Activated CD4-positive, alpha-beta T cell treated with anti-CD3 and anti-CD28 coated beads for 36 hours (primary cell): ENCODE measurements at places on chromosomes 5 and 9. TPM values are rescaled to one million over a fixed set of nuclear protein-coding genes. Genes with fewer than 3 reads are reported as not detected.

The FBLL1 gene
- not detected for total RNA-seq

The TMEM171 gene
- total RNA-seq, result not detected

The CARD9 gene
- 0.98 TPM for total RNA-seq

DNA sequence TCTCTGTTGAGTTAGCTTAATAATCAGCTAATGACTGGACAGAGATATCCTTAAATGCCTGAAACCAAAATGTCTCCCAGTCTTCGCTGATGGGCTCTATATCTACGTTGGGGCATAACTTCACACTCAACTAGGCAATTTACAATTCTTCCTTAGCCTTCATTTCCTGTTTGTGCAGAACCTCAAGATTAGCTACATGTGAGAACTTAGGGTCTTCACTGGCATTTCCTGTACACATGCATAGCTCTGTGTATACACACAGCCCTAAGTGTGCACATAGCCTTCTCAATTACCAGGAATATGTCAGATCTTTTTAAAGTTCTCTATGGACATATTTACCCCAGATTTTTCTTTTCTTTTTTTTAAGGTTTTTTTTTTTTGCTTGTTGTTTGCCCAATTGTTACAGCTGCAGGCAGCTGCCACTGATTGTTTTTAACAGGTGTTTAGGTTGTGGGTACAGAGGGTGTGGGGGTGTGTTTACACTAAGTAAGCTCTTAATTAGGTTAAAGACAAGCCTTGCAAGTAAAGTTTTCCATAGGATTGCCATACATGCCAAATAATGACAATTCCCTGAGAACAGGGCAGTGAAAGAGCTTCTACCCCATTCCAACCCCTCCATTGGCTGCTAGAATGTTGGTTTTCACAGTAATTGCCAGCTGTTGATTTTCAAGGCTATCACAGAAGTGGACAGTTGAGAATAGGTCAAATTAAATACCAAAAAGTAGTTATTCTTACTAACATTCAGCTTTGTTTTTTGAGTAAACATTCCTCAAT lies 441.0 kb downstream of the TLE4 start:
- DNase-seq, result no peak

- peak; percentile 45 for DNase-seq
Observed at GRCh38 chr5:126450346-126450745, 27.1 kb downstream of the GRAMD2B start.

- DNase-seq, result no peak
Observed at GRCh38 chr5:77518304-77518703, 26.2 kb upstream of the WDR41 start.

GRCh38 chr5:101679816-101680215 lies 616.3 kb downstream of the SLCO4C1 start:
- no peak for DNase-seq

GRCh38 chr9:99411068-99411467 lies 189.0 kb downstream of the SEC61B start:
- DNase-seq, result no peak

DNA sequence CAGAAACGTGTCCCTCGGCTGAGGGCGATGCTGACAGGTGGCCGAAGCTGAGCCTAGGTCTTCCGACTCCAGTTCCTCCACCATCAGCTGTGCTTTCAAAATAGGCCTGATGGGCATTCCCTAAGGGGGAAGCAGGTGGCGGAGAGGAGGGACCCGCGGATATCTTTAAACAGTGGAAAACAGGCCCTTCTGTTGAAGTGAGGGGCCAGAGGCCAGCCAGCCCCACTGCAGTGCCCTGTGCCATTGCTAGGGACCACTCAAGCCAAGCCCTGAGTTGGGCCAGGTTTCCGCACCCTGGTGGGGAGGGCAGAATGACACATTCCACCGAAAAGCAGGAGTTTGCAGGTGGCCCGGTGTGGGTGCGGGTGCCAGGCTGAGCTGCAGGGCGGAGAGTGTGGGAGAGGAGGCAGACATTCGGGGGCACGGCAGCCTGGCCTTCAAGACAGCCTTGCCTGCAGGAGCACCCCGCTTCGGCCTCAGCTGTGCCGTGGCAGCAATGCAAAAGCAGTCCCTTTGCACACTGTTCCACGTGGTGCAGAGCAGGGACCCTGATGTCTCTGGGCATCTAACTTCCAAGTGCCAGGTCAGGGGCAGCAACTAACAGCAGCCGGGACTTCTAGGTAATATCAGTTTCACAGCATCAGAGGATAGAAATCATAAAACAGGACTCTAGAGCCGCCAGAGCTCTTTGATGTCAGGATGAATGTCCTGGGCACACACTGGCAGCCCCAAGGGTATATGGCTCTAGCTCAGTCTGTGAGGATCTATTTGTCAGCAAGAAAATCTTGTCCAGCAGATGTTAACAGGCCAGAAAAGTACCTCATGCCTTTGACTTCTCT lies 17.2 kb downstream of the HNRNPH1 start:
- DNase-seq, result no peak

DNA sequence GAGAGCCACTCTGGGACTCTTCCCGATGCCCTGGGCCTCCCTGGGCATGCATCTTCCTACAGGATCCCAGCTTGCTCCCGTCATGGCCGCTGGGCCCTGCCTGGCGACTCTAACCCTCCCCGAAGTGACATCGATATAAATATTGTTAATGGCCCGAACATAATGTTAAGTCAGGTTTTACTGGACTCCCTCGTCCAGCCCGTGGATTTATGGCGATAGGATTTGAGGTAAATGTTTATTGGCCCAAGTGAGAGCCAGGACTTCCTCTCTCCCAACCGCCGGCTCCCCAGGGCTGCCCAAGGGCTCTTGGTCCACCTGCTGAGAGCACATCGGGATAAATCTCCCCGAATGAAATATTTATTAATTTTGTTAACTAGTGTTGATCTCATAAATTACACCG lies 246.3 kb downstream of the PBX3 start:
- no peak for DNase-seq

- DNase-seq, result no peak
Observed at GRCh38 chr5:125316915-125317535, 570.6 kb upstream of the ZNF608 start.

DNA sequence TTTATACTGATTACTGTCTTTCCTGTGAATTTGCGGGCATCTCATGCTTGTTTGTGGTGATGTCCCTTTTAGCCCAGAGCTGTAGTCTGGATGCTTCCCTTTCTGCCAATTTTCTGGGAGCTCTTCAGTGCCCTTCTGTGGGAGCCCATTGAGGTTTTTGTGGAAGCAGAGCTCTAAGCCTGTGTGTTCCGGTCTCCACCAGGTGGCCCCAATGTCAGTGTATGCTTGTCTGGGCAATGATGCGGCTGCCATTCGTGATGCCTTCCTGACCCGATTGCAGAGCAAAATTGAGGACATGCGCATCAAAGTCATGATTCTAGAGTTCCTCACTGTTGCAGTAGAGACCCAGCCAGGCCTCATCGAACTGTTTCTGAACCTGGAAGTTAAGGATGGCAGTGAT lies 35.1 kb downstream of the SH3GLB2 start:
- no peak for DNase-seq
